Ureter (tissue), 1 donor: ENCODE measurements at places on chromosomes 1 and 21. TPM values are rescaled to one million over a fixed set of nuclear protein-coding genes. Genes with fewer than 3 reads are reported as not detected.

- DNase-seq = no peak
These were observed 85.8 kb upstream of the IPO9 start for GRCh38 chr1:201742955-201743805.

- no peak for DNase-seq
These were observed 617.8 kb downstream of the LTN1 start for GRCh38 chr21:28374881-28375280.

Gene CD164L2
- not detected for total RNA-seq

Gene ARTN
- total RNA-seq = 5.7 TPM

Gene CLCN6
- 25.9 TPM for total RNA-seq

GRCh38 chr1:27588256-27589232, 15.4 kb downstream of the AHDC1 start:
- DNase-seq = no peak

- DNase-seq = no peak
These were observed 3.8 kb upstream of the C2CD4D start for GRCh38 chr1:151843398-151843797.

DNA sequence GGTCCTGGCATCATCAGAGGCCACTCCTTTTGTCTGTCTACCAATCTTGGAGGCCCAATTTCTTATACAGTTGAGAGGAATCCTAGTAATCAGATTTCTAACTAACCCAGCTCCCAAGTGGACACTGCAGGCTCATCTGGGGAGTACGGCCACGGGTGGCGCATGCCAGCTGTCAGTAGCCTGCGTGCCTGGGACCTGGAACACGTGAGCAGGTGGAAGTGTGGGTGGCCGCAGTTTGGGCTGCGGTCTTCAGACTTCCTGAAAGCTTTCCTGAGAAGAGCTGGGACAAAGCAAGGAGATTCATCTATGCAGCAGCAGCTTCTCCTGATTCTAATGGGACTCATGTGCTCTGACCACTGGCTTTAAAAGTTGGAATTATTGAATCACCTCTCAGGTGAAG, 12.4 kb downstream of the ADORA3 start:
- no peak for DNase-seq

DNA sequence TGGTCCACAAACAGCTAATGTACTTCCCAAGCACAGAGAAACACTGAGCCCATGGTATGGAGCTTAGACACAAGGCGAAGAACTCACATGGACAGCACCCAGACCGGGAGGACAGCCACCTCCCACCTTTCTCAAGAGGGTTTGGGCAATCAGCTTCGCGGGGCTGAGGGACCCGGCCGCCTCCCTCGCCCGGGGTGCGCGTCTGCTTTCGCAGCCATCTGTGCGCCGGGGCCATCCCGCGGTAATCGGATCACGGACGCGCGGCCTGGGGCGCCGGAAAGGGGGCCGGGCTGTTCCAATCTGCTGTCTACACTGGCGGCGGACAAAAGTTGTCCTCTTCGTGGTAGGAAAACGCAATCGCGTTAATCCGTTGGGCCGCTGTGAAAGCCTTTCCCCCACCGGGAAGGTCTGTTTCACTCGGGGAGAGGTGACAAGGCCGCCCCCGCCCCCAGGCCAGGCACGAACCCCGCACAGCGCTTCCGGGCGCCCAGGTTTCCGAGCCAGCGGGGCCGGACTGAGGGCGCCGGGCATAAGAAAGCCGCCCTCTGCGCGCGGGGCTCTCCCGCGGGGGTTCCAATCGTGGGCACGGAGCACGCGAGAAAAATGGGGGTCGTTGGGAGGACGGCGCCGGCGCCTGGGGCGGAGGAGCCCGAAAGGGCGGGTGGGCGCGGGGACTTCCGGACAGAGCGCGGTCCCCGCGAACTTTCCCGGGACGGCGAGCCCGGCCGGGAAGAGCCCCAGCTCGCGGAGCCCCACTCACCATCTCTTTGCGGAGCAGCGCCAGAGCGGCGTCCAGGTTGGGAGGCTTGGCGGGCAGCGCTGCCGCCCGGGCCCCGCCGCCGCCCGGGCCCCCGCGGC, 664 bp downstream of the FAM89A start:
- DNase-seq = no peak

Gene OR2G6
- not detected for total RNA-seq

Gene MYBPH
- total RNA-seq = not detected

DNA sequence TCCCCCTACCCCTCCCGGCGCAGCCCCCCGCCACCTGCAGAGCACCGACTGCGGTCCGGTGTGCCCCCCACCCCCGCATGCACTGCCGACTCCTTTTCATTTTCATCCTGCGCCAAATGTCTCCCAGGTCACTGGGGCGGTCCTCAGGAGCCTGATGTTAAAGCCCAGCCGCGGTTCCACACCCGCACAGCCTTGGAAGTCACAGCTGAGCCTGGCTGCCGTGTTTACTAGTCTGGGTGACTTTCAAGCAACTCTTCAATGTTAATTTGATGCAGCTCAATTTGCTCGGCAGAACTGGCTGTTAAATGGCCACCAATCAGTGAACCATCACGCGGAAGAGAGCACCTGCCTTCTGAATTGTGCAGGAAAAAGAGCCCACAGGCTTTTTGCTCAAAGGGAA, 27.2 kb downstream of the THAP3 start:
- no peak for DNase-seq

- DNase-seq = no peak
These were observed 19.3 kb downstream of the ELK4 start for GRCh38 chr1:205612556-205612955.

Gene GJC2
- total RNA-seq = 3.9 TPM

DNA sequence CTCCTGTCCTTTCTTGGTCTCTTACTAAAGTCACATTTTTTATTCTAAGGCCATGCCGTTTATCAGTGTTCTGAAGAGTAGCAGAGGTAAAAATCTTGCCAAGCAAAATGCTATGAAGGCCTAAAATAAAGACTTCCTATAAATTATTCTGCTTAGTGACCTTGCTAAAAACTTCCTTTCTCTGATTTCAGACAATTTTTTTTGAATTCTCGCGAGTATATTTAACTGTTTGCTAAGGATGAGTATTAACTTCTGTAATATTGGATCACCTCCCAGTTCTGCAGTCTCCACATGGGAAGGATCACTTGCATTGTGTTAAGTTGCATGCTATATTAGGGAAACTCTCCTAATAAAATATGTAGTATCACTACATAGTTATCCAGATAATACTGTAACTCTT, 123.4 kb upstream of the SNX7 start:
- DNase-seq = no peak

DNA sequence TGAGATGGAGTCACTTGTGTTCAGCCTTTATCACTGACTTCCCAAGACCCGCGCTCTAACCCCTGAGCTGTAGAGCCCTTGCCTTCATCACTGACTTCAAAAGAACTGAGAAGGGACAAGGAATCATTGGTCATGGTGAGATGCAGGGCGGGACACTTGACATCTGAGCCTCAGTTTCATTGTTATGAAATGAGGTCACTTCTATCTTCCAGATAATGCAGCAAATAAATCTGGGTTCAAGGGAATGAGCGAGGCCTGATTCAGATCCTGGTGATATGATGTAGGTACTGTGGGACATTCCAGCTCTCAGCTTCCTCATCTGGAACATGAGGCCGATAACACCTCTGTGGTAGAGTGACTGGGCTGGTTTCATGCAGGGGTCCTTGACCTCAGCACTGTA, 13.8 kb downstream of the KAZN start:
- DNase-seq = no peak

- DNase-seq = no peak
These were observed 26.3 kb upstream of the TIAM1 start for GRCh38 chr21:31370281-31370892.

DNA sequence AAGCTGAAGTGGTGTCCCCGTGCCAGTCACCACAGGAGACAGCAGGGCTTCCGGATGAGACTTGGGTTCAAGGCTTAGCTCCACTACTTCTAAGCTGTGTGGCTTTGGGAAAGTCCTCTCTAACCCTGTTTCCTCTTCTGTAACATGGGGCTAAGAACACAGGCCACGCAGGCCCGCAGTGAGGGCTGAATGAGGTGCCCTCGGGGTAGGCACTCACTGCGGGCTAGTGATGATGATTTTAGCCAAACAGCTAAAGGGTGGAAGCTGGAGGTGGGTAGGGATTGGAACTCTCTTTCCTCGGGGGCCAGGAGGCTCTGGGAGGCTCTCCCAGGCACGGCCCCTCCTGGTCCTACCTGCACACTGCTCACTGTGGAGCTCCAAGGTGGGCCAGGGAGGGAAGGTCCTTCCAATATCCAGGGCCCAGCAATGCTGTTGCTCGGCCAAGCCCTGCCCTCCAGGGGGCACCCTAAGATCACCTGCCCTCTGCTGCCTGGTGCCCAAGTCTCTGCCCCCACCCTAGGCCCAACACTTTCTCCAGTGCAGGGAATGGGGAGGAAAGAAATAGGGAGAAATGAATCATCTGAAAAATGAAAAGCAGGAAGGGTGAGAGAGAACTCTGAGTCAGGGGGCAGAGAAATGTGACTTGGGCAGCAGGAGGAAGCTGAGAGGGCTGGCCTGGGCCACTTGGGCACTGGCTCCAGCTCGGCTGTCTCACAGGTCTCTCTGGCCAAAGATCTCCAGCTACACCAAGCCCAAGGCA, 19.2 kb upstream of the EVA1B start:
- DNase-seq = no peak

Gene ABCG1
- total RNA-seq = 20.1 TPM

- no peak for DNase-seq
These were observed 66.5 kb downstream of the SH3BGR start for GRCh38 chr21:39518055-39518846.

Gene ZMYND12
- 2.7 TPM for total RNA-seq

DNA sequence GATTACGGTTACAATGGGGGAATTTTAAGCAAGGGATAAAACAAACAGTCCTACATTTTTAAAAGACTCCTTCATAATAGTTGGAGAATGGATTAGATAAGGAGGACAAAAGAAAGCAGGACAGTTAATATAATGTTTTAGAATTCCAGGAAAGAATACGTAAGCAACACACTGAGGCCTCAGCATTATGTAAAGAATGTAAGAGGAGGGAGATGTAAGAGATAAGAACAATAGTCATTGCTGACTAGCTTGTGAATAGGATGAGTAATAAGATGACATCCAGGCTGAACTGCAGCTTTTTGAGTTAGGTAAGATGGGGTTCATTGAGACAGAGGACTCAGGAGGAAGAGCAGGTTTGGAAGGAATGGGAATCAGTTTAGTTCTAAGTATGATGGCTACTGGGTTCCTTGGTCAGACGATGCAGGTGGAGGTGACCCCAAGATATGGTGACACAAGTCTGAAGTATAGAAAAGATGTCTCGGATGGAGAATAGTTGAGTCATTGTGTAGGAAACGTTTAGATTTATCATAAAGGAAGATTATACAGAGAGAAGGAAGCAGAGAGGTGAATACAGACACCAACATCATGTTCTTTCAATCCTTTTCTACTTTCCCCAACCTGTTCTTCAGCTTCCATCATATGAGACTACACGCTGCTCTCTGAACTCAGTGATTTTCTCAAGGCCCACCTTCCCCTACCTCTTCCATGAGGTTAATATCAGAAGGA, 372.8 kb downstream of the PTBP2 start:
- DNase-seq = no peak

Gene AHCTF1
- total RNA-seq = 35.1 TPM

DNA sequence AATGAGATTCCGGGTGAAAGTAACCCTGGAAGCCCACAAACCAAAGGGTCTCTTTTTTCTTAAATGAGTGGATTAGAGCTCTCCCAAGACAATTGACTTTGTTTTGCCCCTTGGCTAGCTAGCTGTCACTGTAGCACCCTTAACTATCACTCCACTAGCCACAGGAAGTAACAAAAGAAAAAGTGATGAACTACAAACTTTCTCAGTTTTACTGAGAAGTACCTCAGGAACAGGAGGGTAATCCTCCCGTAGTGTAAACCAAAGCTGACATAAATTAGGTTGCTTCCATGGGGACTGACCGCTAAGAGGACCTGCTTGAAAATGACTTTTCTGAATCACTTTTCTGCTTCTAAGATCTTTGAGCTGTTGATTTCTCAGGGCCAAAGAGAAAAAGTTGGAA, 240.1 kb downstream of the BARHL2 start:
- no peak for DNase-seq

Gene DHRS3
- total RNA-seq = 237 TPM

GRCh38 chr1:167573035-167573434, 19.5 kb upstream of the CREG1 start:
- no peak for DNase-seq

Gene SELE
- 5.4 TPM for total RNA-seq

DNA sequence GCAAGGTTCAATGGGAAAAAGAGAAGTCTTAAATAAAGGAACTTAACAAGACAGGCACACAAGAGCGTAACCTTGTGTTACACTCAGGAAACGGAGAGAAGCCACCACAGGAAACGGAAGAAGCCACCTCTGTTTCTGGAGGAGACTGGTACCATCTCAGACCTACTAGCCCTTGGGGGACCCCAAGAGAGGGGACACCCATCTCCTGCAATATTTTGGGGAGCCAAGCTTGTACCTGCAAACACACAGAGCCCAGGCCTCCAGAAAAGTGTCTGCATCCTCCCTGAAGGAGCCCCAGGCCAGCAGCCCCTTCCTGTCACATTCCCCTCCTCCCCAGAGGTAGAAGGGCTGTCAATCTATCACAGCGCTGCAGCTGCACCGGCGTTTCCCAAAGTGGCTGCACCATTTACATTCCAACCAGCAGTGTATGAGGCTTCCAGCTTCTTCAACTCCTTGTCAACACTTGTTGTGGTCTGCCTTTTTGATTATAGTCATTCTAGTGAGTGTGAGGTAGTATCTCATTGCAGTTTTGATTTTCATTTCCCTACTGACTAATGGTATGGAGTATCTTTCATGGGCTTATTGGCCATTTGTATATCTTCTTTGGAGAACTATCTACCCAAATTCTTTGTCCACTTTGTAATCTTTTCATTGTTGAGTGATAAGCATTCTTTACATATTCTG, 23.0 kb upstream of the PADI1 start:
- no peak for DNase-seq

Gene MAP10
- total RNA-seq = 4.0 TPM

- DNase-seq = no peak
These were observed 62.2 kb upstream of the PAX7 start for GRCh38 chr1:18568489-18568888.

DNA sequence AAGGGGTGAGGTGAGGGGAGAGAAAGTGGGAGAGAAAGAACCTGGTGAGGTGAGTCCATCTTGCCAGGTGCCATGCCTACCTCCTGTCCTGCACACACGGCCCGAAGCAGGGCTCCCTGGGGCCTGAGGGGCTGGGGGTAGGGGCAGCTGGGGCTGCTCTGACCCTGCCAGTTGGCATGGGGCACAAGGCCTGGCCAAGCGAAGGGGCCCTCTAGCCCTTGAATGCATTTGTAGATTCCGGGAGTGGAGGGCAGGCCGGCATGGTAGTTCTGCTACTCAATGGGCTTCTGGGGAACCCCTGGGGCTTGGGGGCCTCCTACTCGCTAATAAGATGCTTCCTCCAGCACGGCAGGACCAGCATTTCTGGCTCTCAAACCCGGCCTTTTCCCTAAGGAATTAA, 3.6 kb upstream of the PRDM16 start:
- no peak for DNase-seq

GRCh38 chr1:209876078-209876800, 48.5 kb downstream of the UTP25 start:
- no peak for DNase-seq

Gene CELSR2
- total RNA-seq = 19.2 TPM

Gene KRTAP19-4
- total RNA-seq = not detected

DNA sequence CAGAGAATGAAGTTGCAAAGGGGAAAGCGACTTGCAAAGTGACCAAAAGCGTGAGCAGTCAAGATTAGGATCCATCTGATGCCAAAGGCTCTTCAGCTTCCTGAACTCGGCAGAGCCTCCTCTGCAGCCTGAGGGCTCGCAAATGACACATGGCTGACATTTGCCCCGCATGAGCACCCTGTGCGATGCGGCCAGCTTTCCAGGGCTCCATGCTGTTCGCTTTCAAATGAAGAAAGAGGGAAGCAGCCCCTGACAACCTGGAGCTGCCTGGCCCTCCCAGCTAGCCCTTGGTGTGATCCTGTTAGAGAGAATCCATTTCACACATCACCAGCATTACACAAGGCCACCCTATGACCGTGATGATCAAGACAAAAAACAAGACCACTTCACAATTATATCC, 20.2 kb upstream of the FAM131C start:
- DNase-seq = no peak
